Foreskin fibroblast (primary cell): ENCODE measurements at places on chromosomes 1 and 21.

DNA sequence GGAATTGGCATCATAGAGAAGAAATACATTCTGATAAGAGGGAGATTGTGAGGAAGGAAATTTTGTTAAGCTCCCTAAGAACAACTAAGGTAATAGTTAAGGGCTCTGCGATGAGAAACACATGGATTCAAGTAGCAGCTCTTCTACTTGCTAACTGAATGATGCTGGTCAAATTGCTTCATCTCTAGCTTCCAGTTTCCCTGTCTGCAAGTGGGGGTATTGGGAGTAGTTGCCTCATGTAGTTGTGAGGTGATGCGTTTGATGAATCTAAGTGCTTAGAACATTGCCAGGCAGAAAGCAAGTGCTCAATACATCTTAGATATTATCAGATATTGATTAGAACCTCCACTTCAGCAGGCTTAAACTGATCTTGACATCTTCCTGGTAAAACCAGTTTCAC is 84.8 kb downstream of the CD58 start:
- peak; percentile 63 for DNase-seq

GRCh38 chr1:36115200-36115669 is 9.8 kb downstream of the COL8A2 start:
- DNase-seq = peak; percentile 68

GRCh38 chr1:20080441-20081352 is 10.7 kb downstream of the PLA2G5 start:
- DNase-seq = no peak

- DNase-seq = peak; percentile 62
Measured at GRCh38 chr1:67683766-67684525, 1.1 kb upstream of the GADD45A start.

- no peak for DNase-seq
Measured at GRCh38 chr1:185232874-185233273, 75.9 kb downstream of the SWT1 start.

DNA sequence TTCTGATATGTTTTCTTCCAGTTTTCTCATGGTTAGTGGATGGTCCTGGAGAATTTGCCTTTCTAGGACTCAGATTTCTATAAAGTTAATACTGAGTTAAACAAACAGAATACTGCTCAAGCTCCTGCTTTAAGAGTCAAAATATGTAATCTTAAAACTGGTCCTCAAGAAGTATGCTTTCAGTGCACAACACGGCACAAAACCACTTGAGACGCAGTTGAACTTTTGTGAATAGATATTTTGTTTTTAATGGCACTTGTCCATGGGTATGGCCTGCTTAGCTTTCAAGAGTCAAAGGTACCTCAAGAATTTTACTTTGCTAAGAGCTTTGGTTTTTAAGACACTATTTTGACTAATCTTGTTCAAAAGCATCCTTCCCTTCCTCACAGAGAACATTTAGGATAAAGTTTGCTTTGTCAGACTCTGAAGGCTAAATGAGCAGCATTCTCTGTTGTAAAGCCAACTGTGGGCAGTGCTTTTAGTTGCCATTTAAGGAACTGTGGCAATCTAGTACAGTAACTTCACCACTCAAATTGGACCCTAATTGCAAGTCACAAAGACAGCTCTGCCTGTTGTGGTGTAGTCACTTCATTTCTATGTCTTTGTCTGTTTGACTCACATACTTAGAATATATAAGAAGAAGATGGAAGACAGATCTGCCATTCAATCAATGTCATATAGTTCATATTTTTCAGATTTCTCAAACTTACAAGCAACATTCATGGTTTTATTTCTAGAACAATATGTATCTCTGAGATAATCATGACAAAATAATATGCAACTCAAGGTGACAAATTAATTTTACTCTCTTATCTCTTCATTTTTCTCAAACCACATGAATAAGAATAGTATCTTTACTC is 28.8 kb downstream of the SAMD13 start:
- DNase-seq = no peak

DNA sequence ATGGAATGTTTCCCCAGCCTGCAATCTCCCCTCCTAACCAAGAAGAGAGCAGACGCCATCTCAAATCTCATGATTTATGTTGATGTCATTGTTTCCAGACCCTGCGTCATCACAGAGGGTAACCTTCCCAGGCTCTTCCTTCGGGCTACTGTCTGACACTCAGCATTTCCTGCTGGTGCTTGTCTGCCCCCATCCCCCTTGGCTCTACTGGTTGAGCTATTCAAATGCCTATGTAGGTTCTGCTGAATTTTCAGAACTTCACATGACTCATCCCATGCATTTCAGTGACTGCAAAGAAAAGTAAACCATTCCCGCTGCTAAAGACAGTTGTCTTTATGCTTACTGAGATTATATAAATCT is 24.8 kb upstream of the ITPKB start:
- DNase-seq = peak; percentile 79

- no peak for DNase-seq
Measured at GRCh38 chr1:242871471-242872030, 347.1 kb upstream of the PLD5 start.

DNA sequence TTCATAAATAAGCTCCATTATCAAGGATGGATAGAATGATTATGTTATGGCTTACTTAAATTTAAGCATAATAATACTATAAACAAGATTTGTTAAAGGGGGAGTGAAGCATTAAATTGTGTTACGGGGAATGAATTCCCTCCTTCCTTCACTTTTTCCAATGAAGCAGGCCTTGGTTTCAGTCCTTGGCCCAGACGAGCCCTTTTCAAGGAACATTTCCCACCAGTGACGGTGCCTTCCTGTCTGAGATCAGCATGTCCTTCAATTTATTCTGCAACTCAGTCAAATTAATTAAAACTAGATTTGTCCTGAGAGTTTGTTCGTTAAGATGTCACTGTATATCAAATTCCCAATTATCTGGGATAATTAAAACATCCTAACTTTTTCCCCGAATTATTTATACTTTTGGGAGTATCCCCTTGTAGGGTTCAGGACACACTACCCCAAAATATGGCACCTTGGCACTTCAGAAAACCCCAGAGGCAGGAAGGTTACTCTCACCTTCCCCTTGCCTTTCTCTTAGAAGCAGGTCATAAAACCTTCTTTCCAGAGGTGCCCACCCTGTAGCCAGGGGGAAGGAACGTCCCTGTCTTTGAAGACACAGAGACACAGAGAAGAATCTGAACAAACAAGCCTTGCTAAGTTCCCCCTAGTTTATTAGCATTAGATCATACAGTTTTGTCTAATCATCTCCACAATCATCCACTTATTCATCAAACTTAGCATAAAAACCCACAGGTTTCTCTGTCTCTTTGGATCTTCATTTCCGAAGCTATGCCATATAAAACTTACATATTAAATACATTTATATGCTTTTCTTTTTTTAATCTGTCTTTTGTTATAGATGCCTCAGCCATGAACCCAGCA is 86.2 kb upstream of the ARHGAP29 start:
- DNase-seq = no peak

DNA sequence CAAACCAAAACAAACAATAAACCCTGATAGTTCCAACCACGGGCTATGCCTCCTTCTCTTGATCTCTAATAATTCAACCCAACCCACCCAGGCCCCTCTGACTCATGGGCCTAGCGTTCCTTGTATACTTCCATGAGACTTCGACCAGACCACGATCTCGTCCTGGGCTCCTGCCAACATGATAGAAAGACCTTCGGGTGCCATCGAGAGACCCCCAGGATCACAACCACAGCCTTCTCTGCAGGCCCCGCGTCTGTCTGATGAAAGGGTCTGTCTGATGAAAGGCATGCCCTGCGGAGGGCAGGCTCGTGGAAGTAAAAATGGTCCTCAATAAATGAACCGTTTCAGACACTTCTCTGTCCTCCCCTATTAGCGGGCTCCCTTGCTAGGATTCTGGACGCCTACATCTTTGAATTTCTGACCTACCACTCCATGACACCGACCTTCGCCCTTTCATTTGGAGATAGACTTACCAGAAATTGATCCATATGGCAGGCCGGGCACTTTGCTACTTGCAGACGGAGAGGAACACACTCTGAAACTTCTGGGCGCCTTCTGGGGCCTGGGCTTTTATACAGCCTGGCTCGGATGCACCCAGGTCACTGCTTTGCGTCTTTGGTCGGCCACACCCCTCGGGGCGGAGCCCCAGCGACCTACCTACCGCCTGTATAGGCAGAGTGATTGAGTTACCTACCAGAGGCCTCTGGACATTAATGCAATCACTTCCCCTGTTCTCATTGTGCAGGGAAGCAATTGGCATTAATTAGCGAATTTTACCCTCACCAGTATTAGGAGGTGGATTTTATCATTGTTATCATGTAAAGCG is 5.3 kb upstream of the KLF18 start:
- DNase-seq = no peak

- DNase-seq = no peak
Measured at GRCh38 chr1:203290261-203291089, 14.8 kb upstream of the BTG2 start.

- no peak for DNase-seq
Measured at GRCh38 chr1:154556422-154556821, 2.0 kb downstream of the UBE2Q1 start.

GRCh38 chr1:234854645-234855039 is 244.7 kb upstream of the IRF2BP2 start:
- DNase-seq = no peak

DNA sequence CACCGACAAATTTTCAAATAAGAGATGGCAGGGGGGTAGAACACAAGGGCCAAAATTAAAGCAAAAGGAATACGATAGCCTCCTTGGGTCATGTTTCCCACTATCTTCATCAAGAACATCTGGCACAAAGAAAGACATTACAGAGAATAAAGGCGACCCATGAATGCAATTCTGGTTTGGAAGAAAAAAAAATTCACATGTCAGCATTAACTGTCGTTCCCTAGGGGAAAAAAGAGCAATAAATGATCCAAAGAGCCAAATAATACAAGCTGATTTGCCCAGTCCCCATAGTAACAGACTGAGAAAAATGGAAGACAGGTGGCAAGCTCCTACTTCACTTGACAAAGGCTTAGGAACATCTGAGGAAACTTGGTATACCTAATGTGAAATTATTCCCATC is 4.5 kb downstream of the STIL start:
- DNase-seq = no peak

DNA sequence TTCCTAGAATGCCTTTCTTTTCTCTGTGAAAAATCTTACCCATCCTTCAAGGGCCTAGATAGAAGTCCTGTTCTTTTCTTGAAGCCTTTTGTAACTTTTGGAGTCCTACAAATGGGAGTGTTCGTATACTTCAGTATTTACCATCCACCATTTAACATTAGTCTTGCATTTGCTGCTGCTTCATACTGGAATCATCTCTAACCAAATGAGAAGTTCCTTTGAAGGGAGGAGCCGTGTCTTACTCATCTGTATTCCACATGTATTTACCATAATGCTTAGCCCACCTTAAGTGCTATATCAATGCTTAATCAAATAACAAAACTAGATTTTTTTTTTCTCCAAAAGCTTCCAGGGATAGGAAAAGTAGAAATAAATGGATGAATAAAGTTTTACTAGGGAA is 7.1 kb downstream of the PRDX6 start:
- no peak for DNase-seq

DNA sequence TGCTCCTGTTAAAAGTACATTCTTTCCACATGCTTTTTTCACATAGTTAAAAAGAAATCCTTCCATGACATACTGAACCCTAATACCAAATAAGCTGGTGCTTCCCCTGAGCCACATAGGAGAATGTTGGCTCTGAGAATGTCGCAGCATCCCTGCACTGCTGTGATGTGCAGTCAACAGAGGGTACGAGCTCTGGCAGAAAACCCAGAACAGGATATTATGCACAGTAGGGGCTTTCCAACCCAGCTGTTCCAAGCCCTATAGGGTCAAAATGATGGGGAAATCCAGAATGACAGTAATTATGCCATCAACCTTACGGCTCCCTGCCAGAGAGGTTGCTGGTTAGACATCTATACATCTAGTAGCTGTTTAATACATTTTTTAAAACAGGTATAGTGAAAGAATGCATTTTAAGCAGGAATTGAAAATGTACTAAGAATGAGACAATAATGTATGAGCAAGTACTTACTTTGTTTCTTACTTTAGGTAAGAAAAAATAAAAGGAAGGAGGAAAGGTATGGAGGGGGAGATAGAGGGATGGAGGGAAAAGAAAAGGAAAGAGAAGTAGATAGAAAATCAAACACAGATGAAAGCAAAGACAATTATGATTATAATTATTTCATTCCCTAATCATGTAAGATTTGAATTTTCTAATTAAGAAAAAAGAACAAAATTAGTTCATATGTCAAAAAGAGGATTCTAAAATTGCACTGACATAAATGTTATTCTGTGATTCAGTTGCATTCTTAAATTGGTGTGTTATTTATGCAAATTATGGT is 126.0 kb downstream of the NR5A2 start:
- no peak for DNase-seq

DNA sequence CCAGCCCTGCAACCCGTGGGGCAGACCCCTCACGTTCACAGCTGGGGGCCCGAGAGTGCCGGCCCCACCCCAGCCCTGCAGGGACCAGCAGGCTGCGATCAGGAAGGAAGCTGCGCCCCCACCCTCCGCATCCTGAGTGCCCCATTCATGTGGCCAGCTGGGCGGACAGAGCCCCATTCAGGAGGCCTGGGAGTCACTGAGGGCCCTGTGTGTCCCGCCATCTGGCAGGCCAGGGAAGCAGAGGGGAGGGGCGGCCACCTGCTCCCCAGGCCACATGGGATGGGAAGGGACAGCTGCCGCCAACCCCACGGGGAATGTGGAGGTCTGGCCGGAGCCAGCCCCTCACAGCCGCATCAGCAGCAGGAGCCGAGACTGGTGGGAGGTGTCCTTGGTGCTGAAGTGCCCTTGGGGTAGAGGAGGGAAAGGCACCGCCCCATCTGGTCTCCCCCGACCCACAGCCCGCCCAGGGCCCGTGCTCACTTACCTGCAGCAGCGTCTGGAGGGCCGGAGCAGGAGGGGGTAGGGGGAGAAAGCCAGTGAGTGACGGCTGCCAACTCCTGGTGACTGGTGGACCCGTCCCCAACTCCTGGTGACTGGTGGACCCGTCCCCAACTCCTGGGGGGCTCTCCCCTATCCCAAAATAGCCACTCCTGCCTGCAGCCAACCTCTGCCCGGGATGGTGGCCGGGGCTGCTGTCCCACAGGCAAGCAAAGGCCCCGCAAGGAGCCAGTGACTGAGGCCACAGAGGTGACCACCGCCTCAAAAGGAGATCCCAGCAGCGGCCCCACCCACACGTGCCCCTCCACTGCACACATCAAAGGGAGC is 8.7 kb downstream of the ACAP3 start:
- DNase-seq = peak; percentile 45

DNA sequence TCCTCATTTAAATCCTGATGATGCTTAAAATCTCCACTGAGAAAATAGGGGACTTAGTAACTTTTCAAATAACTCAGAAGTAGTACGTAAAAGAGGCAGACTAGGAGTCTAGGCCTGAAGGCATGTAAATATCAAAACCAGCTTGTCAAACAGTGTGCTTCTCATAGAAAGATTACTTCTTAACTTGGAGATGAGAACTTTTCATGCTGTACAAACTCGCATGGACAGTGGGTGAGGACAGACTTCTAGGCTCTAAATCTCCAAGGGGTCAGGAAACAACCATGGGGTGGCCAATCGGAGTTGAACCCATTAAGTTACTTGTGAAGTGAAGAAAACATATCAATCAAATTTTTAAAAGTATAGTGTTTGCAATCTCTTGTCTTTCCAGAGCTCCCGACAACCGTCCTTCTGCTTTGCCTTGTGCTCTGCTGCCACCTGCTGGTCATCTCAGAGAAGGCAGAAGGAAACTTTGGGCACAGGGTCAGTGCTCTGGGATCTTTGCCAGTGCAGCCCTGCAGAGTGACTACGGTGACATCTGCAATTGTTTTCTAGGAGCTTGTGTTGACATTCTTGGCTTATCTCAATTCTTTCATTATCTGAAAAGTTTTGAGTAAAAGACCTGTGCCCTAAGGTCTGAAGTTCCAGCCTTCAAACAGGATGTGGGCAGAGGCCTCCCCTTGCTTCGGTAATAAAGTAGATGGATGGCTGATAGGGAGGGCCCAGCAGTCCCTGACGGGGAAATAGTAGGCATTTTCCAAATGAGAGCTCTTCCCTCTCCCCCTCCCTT is 105.1 kb upstream of the PDE4B start:
- DNase-seq = peak; percentile 89
